ENCODE measurements at places on chromosomes 4 and X.

DNA sequence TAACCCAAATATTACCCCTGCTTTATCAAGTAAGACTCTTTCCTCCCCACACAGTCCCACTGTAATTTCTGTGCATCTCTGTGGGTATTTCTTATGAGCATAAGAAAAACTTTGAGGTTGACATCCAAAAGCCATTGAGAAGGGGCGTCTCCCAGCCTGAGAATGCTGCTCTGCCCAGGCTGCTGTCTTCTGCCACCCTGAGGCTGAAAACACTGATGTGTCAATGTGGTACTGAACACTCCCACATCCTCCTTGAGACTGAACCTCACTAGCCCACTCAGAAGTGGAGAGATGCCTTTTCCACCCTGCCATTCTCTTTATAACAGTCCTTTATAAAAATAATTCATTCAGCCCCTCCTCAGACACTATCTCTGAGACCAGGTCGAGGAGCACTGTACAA lies 120.8 kb downstream of the SMIM20 start:
- DNase-seq, result no peak

DNA sequence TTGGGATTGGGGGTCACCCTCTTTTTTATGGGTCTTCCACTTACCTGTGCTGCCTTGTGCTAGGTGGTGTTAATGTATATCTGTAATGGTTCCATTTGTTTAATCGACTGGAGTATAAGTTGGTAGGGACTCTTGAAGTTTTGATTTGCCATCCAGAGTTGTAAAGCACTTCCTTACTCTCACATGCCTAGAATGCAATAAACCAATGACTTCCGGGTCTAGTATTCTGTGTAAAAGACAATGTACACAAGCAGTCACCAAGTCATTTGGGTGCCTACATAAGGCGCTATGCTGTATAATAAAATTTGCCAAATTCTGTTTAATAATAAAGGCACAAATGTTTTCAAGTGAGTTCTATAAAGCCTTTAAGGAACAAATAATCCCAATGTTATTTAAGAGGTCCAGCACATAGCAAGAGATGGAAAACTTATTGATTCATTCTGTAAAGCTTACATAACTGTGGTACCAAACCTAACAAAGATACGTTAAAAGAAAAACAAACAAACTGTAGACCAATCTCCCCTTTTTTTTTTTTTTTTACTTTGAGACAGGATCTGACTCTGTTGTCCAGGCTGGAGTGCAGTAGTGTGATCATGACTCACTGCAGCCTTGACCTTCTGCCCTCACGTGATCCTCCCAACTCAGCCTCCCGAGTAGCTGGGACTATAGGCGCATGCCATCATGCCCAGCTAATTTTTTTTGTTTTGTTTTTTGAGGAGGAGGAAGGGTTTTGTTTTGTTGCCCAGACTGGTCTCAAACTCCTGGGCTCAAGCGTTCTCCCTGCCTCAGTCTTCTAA lies 41.5 kb upstream of the HPRT1 start:
- DNase-seq, result no peak

GRCh38 chr4:152735906-152736305 lies 43.6 kb downstream of the TIGD4 start:
- no peak for DNase-seq

- peak; percentile 58 for DNase-seq
Measured at GRCh38 chrX:154378059-154378798, 866 bp upstream of the EMD start.

DNA sequence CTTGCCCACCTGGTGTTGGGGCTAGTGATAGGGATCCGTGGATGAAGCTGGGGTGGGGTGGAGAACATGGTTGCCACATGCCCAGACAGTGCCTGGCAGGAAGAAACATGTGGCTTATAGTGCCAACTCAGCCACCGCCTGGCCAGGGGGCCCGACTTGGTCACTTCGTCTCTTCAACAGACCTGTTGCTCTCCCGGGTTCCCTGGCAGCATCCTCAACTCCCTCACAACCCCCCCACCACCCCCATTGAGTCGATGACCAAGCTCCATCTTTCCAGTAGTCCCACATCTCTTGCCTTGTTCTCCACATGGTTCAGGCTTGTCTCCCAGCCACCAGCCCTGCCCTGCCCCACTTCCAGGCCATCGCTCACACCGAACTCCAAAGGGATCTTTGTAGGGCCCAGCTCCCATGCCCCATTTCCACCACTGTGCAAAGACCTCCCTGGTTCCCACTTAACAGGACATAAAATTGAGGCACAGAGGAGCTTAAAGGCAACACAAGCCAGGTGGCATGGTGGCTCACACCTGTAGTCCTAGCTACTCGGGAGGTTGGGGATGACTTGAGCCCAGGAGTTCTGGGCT lies 7.8 kb downstream of the PNCK start:
- DNase-seq, result no peak

DNA sequence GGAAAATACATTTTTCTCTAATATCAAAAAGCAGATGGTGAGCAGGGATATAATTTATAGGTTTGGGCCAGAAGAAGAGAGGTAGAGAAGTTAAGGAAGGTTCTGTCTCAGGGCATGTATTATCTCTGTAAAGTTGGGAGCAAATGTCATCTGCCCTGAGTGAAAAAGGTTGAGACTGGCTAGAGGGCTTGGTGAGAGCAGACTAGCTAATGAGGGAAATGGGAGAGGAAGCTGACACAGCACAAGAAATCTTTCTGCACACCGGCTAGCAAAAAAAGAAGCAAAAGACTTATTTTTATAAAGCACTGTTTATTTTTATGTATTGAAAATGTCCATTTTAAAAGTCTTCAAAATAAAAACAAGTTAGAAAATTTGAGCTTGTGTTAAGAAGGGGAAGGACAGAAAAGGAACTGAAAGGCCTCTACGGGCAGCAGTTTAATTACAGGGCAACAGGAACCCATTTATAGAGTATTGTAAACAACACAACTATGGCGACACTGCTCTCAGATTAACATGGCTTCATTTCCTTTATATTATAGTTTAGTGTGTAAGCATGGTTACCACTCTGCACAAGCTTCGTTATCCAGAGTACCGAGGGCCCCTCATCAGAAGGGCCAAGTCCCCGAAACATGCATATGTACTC lies 17.4 kb downstream of the CD40LG start:
- DNase-seq, result no peak

GRCh38 chr4:89914609-89915550 lies 20.2 kb downstream of the MMRN1 start:
- DNase-seq, result peak; percentile 40

- peak; percentile 57 for DNase-seq
Measured at GRCh38 chr4:101785486-101785885, 5.0 kb upstream of the BANK1 start.

DNA sequence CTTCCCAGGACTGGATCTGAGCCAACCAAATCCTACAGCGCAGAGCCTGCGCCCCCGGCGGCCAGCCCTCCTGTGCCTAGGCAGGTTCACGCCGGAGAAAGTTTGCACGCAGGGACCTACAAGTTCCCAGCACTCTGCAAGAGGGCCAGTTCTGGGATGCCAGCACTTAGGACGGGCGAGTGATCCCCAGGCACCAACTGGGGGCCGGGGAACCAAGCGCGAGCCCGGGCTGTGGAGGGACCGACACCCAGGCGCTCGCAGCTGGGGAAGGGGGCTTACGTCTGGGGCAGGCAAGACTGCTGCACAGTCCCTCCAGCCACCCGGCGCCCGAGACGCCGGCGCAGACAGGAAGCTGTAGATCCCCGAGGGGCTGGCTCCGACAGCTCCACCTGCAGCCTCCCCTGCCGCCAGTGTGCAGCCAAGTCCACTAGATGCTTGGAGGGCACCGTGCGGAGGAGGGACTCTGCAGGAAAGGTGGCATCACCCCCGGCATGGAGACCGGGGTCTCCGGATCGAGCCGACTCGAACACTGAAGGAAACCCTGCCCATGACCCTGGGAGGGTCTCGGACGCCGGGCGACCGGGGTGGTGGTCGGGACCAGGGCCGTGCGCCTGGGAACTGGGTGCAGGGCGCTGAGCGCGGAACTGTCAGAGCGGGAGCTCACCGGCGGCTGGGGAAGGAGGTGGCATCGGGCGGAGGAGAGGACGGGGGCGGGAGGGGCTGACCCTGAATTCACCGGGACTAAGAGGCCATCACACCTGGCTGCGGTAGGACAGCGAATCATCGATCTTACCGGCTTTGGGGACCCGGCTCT lies 566 bp downstream of the CORIN start:
- DNase-seq, result peak; percentile 58

DNA sequence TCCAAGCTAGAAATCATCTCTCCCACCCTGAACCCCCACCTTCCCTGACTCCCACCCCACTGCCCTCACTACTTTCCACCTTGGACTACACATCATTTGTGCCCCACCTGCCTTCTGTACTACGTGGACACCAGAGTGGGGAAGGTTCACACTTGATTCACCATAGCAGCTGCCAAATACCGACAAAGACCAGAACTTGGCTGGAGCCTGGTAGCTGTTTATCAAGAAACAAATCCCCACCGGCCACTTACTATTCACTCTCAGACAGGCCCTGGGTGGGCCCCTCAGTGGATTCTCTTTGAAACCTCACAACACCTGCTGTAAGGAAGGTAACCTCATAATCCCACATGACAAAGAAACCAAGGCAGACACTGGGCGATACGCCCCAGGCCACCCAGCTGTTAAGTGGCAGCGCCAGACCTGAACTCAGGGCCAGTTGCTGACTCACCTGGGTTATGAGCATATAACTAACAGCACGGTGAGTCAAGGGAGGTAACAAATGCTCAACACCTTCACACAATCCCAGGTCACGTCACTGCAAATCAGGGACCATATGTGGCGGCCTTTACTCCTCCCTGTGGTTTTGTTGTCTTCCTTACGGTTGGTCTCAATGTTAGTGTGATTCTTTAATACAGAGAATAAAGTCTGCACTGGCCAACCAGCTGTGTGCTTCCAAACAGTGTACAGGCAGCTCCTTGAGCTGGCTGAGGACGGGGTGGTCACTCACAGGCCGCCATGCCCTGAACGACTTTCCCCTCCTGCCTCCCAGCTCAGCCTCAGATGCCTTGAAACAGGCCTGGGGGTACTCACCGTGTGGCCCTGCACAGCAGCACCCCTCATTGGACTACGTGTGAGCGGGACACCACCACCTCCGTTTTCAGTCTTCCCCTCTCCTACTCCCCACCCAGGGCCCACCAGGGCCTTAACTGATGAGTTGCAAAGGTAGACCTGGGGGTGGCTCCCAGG lies 7.5 kb downstream of the WDR1 start:
- no peak for DNase-seq

GRCh38 chr4:99025506-99025905 lies 30.0 kb downstream of the METAP1 start:
- no peak for DNase-seq

- no peak for DNase-seq
Measured at GRCh38 chr4:53532521-53532920, 58.8 kb downstream of the LNX1 start.

DNA sequence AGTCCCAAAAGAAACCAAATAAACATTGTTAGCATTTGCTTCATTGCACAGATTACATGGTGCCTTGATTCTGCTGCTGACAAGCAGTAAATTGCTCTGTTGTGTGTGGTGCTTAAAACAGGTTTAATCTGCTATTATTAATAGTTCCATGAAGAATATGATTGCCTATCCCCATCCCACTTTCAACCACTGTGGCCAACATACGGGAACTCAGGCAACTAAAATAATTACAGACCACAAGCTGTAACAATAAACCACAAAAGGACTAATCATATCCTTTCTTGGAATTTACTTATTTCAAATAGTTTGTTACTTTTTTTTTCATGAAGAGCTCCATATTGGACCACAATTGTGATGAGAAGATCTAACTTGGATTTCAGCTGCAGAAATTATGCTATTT lies 131.5 kb downstream of the PACRGL start:
- DNase-seq, result no peak

- peak; percentile 88 for DNase-seq
Measured at GRCh38 chr4:96775501-96775900, 935.6 kb downstream of the PDHA2 start.

GRCh38 chrX:15549189-15550012 lies 48.8 kb downstream of the BMX start:
- DNase-seq, result peak; percentile 41

- DNase-seq, result no peak
Measured at GRCh38 chr4:39067451-39067850, 5.4 kb downstream of the KLHL5 start.

DNA sequence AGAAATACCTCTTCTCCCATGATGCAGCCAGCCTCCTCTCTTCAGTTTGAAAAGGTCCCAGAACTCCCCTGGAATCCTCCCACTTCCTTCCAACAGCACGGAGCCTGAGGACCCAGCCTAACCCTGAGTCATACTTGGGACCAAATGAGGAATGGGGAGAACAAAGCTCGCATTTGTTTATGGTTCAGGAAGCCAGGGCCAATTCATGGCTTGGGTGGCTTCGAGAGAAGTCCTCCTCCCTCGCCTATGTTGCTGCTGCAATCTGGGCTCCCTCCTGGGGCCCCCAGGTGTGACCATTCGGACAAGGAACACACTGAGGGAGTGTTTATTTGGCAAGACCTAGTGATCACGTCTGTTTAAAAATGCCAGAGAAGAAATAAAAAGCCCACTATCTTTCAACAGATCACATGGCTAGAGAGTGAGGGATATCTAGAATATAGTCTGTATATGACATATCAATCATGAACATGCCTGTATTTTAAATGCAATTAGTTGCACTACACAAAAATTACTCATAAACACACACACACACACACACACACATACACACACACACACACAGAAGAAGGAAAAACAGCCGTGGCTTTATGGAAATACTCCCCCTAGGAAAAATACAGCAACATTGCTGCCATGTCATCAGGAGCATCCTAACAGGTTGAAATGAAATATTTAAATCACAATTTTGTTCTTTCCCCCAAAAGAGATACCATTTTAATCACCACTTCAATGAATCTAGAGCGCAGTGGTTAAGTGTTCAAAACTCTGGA lies 155.7 kb upstream of the MAP3K15 start:
- DNase-seq, result no peak

DNA sequence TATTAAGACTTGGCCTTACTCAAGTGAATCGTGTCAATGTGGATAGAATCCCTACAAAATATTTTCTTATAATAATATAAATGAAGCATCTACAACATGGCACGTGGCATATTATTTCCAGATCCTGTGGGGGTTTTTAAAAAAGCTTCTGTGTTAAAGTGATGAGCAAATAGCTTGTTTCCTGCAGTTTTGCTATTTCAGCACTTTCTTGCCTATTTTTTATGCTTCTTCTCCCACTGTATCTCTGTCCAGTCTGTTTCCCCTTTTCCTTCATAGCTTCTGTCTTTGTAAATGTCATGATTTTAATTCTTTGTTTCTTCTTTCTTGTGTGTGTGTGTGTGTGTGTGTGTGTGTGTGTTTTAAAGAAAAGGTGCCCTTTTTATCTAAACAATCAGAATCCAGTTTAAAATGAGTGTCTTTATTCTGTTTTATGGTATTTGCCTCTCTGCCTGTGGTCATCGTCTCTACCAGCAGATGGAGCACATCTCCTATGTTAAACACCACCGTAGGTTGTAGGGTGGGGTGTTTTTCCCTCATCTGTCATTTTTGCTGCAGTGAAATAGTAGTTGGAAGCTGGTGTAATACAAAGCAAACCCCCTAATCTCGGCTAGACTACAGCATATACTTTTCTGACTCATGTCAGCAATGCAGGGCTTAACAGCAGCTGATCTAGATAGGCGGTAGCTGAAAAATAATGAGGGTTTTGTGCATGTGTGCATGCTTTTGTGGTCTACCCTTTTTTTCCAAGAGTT lies 33.1 kb downstream of the FTHL17 start:
- peak; percentile 73 for DNase-seq

Measured in hematopoietic multipotent progenitor cell treated with erythropoietin and hydrocortisone succinate and interleukin-3 and kit ligand, for 4 days (in vitro differentiated cells).